Colonic mucosa (tissue), 4 donors: ENCODE measurements at places on chromosomes 12 and 14. TPM values are rescaled to one million over a fixed set of nuclear protein-coding genes. Genes with fewer than 3 reads are reported as not detected.

Gene DPY19L2
- 1.3 TPM for total RNA-seq

Gene TMEM121
- total RNA-seq = 0.82 TPM

Gene LRRIQ1
- total RNA-seq = 0.05 TPM

Gene SLC17A8
- 0.91 TPM for total RNA-seq

Gene RIMKLB
- total RNA-seq = 6.0 TPM

Gene GARIN6
- not detected for total RNA-seq

Gene CELA1
- not detected for total RNA-seq

Gene TAC3
- 1.9 TPM for total RNA-seq

Gene SGPP1
- total RNA-seq = 20.0 TPM

Gene UNG
- total RNA-seq = 48.7 TPM

Gene RTN1
- 0.84 TPM for total RNA-seq

Gene GUCY2C
- total RNA-seq = 52.2 TPM

Gene SYCP3
- total RNA-seq = not detected

Gene SMCO2
- 0.21 TPM for total RNA-seq

Gene TOMM20L
- not detected for total RNA-seq

Gene CD69
- total RNA-seq = 3.2 TPM

Gene ARHGDIB
- total RNA-seq = 40.8 TPM

DNA sequence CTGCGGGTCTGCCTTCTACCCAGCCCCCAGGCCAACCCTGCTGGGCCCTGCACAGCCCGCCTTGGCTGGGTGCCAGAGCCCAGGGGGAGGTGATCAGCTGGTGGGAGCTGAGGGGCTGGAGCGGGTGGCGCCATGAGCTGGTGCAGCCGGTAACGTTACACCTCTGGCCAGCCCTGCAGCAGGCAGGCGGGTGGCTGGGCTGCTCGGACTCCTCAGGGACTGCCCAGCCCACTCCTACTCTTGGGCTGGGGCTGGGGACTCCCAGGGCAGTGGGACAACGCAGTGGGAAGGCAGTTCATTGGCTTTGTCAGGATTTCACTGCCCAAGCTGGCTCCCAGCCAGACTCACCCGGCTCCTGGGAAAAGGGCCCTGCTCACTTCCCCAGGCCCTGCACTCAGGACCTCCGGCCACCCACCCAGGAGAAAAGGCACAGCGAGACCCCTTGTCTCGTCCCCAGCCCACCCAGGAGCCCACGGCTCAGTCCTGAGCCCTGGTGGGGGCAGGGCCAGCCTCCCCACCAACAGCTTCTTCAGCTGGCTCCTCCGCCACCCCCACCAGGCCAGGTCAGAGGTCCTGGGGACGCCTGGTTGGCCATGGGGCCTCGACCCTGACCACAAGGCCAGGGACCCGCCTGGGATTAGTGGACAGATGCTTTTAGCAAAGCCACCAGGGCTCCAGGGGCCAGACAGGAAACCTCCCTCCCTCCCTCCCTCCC lies 1.0 kb downstream of the PGF start:
- no peak for DNase-seq

GRCh38 chr12:15933751-15934150 lies 22.6 kb downstream of the DERA start:
- no peak for DNase-seq

GRCh38 chr12:115756271-115756670 lies 521.2 kb downstream of the MED13L start:
- no peak for DNase-seq

- no peak for DNase-seq
Observed at GRCh38 chr12:57141249-57141648, 6.2 kb downstream of the LRP1-AS start.

DNA sequence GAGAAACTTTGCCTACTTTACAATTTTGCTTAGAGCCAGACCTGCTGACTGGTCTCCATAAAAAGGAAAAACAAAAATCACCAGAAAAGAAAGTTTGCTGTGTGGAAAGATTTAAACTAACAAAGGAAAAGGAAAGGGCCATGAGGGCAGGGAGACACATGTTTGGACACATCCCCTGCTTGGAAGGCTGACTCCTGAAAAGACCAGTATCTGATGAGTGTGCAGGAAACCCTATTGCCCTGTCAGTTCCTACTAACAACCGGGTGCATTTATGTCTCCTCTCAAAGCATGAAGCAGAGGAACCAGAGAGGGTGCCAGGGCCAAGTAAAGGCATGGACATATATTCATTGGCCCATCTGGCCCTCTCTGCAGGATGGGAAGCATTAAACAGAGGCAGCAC lies 7.0 kb upstream of the STAB2 start:
- DNase-seq = no peak

- no peak for DNase-seq
Observed at GRCh38 chr12:121807642-121808347, 4.0 kb downstream of the SETD1B start.

- no peak for DNase-seq
Observed at GRCh38 chr12:130563323-130563722, 152.8 kb downstream of the RIMBP2 start.

GRCh38 chr14:85534458-85535293 lies 4.7 kb downstream of the FLRT2 start:
- no peak for DNase-seq

DNA sequence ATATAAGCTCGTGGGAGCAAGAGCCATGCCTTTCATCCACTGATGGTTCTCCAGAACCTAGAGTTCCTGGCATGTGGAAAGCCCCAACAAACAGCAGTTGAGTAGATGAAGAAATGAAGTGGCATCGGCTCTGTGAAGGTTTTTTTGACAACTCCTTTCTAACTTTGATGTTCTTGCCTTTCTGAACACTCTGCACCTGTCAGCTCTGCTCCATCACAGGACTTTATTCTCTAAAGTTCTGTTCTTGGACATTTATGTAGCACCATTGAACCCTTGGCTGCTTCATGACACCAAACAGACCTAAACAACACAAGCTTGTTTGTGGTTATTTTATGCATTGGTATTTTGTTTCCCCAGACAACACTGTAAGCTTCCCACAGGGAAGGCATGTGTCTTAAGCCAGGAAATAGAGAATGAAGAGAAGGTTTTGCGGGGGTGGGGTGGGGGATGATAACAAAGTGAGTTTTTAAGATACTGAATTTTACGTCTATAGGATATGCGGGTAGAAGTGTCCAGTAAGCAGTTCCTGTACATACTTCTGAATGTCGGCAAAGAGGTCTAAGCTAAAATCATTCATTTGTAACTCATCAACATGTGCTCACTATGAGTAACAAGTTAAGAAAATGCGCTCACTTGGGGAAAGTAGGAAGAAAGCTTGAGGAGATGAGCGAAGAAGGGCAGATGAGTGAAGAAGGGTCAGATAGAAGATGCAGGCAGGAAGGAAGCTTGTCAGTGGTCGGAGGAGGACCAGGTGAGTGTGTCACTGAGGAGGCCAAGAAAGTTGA lies 146.0 kb upstream of the PLEKHG7 start:
- DNase-seq = no peak

GRCh38 chr14:94346841-94347240 lies 23.7 kb upstream of the SERPINA6 start:
- DNase-seq = peak; percentile 6

GRCh38 chr12:51421266-51421884 lies 3.3 kb upstream of the SLC4A8 start:
- peak; percentile 66 for DNase-seq

DNA sequence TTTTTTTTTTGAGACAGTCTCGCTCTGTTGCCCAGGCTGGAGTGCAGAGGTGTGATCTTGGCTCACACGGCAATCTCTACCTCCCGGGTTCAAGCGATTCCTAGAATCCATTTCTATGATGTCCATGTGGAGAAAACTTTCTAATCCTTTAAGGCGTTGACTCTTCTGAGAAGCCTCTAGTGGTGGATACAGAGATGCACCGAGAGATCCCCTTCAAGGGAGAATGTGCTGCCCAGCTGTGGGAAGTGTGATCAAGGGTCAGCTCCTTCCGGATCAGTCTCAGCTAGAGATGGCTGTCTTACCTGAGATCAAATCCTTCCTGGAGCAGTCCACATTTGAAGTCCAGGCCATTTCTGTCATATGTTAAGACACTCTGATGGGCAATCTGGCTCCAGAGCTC lies 92.7 kb upstream of the HECTD1 start:
- DNase-seq = no peak

DNA sequence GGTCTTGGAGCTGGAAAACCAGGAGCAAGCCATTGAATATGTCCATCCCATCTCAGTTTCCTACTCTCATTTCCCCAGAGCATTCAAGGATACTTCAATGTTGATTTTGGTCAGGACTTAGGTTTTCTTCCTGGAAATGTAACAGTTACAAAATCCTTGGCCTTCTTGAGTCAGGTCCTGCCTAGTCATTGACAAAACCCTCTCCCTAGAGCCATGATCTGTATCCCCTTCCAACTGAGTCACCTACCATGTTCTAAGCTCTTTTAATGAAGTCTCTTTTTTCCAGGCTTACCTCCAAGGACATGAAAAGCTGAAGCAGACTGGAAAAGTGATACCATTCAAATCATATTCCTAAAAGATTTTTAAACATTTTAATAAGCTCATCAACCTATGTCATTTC lies 549.2 kb downstream of the GALC start:
- no peak for DNase-seq

DNA sequence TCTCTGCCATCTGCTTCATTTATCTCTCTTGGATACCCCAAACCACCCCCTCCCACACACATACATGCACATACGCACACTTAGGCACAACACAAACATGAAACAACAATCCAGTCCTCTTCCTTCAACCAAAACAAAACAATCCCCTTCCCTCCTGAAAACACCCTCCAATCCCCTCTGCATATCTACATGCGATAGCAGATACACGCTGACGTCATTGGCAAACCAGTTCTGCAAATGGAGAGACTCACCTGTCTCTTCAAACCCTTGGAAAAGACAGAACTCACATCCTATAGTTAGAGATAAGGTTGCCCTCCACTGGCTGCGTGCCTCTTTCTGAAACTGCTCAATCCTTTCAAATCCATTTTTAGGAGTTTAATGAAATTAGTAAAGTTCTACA lies 37.2 kb upstream of the RMST start:
- no peak for DNase-seq

DNA sequence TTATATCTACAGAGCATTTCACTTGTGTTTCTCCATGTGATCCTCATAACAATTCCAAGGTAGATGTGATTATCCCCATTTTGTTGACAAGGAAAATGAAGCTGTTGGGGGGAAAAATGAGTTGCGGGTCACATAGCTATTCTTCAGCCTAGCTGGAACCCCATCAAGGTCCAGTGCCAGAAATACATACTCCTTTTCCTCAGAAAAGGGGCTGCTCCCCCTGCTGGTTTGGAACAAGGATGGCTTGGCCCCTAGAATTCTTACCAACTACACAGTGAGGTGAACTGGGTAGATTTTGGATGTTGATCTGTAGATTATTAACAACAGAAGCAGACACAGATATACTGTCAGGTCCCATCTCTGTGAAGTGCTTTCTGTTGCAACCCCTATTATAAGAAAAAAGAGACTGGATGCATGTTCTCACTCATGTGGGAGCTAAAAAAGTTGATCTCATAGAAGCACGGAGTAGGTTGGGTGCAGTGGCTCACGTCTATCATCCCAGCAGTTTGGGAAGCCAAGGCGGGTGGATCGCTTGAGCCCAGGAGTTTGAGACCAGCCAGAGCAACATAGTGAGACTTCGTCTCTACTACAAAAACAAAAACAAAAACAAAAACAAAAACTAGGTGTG lies 8.9 kb downstream of the IKZF4 start:
- peak; percentile 54 for DNase-seq

GRCh38 chr14:75595226-75595625 lies 16.8 kb downstream of the FLVCR2 start:
- no peak for DNase-seq

DNA sequence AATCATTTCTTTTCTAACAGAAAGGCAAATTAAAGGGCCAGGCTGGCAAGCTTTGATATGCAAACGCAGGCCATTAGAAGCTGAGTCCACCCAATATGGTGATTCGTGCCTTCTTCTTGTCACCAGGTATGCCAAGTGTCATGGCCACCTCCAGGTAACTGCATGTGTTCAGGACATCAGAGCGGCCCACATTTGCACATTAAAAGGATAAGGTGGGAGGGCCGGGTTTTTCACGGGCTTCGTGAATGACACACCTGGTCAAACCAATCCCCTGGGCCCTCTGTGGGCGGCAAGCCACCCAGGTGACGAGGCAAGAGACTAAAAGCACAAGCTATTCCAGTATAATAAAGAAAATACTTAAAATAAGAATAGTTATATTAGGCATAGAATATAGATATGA lies 75.9 kb upstream of the TSPAN11 start:
- no peak for DNase-seq

DNA sequence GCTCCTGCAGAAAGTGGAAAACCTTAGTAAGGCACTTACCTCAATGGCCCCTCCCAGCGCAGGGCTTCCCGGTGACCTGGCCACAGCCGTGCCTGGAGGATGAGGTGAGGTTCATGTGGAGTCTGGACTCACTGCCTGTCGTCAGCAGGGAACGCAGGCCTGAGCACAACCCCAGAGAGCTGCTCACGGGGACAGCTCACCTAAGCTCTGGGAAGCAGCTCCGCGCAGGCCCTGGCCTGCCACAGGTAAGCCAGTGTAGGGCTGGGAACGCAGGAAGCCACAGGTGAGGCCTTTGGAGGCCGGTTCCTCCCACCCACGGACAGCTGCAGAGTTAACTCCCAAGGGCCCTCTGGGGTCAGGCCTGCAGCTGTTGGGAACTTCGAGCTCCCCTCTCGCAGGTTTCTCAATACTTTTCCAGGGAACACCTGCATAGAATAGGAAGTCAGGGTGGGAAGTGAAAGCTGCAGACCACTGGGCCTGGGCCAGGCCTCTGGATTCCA lies 32.7 kb downstream of the ANAPC7 start:
- no peak for DNase-seq

- no peak for DNase-seq
Observed at GRCh38 chr12:27180906-27181505, 63.1 kb upstream of the STK38L start.

DNA sequence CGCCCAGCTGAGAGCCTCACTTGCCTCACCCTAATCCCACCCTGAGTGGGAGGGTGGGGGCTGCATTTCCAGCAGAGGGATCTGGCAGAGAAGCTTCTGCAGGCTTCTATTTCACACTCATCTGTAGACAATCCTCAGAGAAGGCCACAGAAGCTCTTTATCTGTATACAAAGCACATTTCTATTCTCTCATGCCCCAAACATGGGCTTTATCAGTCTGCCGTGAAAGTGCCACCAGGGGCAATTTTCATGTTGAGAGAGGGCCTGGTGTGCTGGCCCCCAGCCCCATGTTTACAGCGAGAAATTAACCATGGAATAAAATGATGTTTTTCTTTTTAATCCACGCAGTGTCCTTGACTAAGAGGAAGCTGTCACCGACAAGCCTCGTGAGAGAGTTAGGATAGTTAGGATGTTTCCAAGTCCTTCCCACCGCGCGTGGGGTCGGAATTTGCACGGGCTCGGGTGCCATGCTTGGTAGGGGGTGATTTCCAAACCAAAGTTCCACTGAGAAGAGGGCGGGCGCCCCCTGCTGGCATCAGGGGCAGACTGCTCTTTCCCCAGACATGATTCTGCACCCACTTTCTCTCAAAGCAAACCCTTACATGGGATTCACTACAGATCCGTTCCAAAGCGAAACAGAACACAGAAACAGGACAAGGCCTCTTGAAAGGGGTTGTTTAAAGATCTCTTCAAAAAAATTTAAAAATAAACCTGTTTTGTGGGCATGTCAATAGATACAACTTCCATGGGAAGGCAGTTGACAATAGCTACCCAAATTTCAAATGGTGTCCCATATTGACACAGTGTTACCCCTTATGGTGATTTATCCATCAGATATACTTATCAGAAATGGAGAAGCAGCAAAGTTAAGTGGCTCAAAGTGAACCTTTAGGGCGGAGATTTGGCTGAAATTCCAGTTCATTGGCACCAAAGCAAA lies 19.4 kb downstream of the BDKRB1 start:
- DNase-seq = peak; percentile 80

GRCh38 chr12:26331960-26332359 lies 136.6 kb downstream of the SSPN start:
- DNase-seq = no peak
